ENCODE measurements at places on chromosomes 5 and 9.

GRCh38 chr5:57504357-57504756 lies 21.7 kb upstream of the ACTBL2 start:
- no peak for DNase-seq

DNA sequence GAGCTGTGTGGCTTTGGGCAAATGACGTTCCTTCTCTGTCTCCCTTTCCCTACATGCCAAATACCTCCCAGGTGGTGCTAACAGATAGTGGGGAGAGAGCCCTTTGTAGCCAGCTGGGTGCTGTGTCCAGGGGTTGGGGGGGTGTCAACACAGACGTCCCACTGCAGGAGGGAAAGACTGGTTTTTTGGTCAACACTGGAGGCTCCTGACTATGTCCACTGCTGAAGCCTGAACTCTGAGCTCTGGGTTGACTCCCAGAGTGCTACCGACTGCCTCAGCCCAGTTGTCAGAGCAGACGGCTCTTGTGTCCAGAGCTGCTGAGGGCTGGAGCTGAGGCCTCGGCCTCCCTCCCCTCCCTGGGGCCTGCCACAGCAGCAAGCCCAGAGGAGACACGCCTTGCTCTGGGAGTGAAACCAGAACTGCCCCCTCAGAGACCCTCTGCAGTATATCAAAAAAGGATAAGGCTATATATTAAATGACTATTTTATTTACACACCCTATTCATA lies 14.8 kb upstream of the SLC25A51 start:
- no peak for DNase-seq

GRCh38 chr5:98929710-98930298 lies 997 bp upstream of the CHD1 start:
- peak; percentile 9 for DNase-seq

- DNase-seq, result no peak
Observed at GRCh38 chr5:74643111-74643562, 2.6 kb upstream of the ENC1 start.

GRCh38 chr5:73303148-73304079 lies 130.4 kb downstream of the TMEM174 start:
- DNase-seq, result peak; percentile 25

DNA sequence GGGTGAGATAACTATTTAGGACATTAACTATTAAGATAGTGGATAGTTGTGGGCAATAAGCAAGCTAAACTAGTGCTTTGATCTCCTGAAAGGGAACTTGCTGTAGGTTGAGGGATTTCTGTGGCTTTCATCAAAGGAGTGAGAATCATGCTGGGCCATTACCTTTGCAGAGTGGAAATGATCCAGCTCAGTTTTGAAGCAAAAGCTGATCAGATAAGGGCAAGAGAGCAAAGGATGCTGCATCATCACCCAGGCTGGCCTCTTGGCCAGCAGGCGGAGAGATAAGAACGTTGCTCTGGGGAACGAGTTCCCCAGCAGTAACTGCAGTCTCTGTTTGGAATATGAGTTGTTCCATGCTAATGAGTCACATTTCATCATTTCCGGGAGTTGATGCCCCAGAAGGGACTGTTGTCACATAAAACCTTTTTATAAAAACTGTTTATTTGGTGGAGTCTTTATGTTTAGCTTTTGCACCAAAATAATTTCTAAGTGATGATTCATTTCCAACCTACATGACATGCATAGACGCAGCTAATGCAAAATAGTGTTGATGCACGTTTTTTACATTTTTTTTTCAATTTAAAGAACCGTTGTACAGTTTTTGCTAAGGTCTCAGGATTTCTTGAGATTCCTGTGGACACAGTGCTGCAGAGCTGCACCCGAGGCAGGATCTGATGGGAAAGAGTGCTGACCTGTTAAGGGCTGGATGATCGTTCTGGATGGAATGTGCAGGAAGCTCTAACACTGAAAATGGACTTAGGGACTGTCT lies 99.3 kb downstream of the ACTBL2 start:
- DNase-seq, result no peak

DNA sequence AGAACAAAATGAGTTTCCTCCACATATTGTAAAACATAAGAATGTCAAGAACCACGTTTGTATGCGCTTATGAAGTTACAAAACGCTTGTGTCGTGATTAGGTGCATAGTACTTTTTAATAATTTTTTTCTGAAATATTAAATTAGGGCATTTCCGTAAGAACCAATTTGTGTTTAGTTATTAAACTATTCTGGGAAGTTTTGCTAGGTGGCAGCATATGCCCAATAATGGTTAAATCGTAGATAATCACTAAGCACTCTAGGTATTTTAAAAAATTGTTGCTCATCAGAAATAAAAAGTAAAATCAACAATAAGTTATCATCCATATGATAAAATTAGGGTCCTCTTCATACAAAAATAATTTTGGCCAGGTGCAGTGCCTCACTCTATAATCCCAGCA lies 5.4 kb downstream of the SRFBP1 start:
- DNase-seq, result no peak

- DNase-seq, result no peak
Observed at GRCh38 chr5:53237876-53238275, 128.3 kb upstream of the MOCS2 start.

DNA sequence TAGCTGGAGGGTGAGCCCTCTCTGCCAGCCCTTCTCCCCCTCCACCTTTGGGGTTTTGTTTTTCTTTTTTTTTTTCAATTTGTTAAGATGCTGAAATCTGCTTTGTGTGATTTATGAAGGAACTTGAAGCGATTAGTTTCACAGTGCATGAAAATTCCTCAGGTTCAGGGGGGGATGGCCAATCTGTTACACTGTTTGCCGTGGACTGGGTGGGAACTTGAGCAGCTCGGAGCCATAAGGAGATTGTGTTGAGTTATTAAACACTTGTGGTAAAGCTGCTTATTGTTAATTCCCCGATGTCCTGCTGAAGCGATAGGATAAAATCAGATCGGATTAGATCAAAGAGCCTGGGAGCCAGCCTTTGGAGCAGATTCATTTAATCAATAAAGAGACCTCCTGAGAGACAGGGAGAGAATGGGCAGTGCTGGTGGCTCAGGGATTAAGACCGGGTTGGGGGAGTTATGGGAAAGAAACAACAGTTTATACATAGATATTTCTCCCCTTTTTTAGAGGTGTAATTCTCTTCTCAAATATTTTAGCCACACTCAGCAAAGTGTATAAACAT lies 105.8 kb upstream of the SPATA31D4 start:
- DNase-seq, result no peak

GRCh38 chr5:9207817-9208418 lies 338.0 kb downstream of the SEMA5A start:
- DNase-seq, result peak; percentile 70

DNA sequence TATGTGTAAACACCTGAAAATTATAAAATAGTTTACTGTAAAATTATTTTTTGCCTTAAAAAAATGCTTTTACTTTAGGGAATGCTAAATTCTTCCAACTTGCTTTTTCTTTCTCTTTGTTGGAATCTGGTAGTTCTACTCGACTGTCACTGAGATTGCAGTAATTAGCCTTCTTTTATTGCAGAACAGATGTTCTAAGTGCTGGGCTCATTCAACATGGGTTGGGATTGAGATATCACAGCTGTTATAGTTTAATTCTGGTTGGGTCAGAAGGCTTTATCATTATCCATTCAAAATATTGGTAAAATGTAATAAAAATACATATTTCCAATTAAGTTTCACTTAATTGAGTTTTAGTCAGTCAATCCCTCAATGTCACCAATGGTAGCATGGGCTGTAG lies 686.7 kb downstream of the CDH18 start:
- no peak for DNase-seq

- DNase-seq, result peak; percentile 44
Observed at GRCh38 chr9:136886610-136887597, 588 bp downstream of the TRAF2 start.

- DNase-seq, result peak; percentile 90
Observed at GRCh38 chr9:127931092-127931881, 710 bp upstream of the PIP5KL1 start.

DNA sequence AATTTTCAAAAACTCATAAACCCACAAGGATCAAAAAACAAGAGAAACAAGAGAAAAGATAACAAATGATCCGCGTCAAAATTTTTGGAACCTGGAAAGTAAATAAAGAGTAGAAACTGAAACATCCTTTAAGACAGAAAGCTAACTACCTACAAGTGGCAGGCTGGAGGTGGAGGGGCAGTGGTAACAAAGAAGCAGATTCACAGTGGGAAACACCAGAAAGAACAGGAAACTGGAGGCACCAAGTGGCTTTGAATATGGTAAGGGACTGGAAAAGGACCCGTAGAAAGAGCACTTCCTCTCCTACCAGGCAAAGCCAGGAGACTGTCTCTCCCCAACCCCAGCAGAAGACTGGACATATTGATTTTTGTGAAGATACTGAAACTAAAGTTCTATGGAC lies 100.6 kb upstream of the TARS1 start:
- no peak for DNase-seq

- DNase-seq, result no peak
Observed at GRCh38 chr5:53240661-53241060, 131.1 kb upstream of the MOCS2 start.

GRCh38 chr5:27594141-27594540 lies 555.8 kb upstream of the CDH9 start:
- DNase-seq, result peak; percentile 29

- DNase-seq, result no peak
Observed at GRCh38 chr5:62623271-62623670, 44.7 kb downstream of the LRRC70 start.

- no peak for DNase-seq
Observed at GRCh38 chr9:10232352-10232930, 380.4 kb downstream of the PTPRD start.

- DNase-seq, result no peak
Observed at GRCh38 chr5:1468247-1468612, 23.0 kb upstream of the SLC6A3 start.

- no peak for DNase-seq
Observed at GRCh38 chr5:165139721-165140120, 1634.3 kb downstream of the MAT2B start.

DNA sequence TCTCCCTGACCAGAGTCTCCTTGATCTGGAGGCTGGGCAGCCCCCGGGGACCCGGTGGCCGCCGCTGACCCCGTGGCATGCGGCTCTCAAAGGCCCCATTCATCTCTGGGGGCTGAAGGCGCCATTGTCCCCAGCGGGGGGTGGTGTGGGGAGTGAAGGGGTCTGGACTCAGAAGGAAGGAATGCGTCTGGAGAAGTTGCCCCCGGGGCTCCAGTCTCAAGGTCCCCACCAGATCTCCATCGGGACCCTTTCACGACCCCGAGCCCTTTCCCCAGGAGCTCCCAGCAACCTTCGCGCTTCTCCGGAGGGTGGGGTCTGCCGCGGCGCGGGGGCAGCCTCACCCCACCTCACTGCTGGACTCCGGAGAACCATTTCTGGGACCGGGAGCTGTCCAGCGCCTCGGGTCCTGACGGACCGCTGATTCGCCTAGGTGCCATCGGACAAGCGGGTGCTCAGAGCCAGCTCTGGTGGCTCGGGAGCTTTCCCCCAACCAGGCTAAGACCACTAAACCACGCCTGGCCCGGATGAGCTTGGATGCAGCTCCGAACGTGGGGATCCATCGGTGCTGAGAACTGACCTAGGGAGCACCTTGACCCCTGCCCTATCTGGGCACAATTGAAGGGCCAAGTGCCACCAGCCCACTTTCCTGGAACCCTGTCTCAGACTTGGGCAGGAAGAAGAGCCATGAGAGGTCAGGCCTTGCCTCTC lies 5.1 kb upstream of the PCDH1 start:
- DNase-seq, result no peak

- no peak for DNase-seq
Observed at GRCh38 chr5:39491210-39491609, 66.4 kb upstream of the DAB2 start.

DNA sequence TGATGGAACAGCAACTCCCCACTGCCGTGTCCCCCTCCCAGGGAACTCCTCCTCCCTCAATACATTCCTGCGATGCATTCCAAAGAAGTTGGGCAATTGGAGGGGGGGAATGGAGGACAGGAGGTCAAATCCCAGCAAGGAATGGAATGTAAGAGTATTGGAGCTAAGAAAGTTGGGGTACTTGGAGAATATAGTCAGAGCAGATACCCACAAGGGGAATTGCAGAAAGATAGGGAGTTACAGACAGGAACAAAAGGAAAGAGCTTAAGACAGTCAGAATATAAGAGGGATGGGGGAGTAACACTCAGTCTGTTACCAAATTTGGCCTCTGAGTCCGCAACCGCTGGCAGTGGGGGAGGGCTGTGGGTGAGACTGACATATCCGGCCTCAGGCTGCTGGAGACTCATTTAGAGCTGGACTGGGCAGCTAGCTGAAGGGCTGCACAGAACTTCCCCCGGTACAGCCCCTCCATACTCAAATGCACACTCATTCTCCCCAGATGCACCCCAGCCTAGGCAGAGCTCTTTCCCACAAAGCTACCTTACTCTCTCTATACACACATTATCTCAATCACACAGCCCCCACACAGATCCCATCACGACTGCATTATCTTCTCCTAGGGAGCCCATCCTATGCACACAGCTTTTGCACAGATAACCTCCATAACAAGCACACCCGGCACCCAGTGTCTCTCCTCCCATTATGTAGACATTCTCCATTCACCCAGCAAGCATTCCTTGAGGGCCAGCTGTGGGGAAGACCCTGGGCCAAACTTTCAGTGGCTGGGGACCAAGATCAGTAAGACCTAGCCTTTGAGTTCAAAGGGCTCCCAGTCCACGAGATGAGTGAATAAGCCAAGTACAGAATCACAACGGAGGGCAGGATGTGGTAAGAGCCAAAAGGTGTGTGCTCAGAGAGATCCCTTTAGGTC lies 3.7 kb downstream of the TLN1 start:
- DNase-seq, result no peak

GRCh38 chr5:140362875-140363630 lies 3.1 kb downstream of the SLC4A9 start:
- DNase-seq, result peak; percentile 11

GRCh38 chr5:138543730-138544104 lies 681 bp upstream of the ETF1 start:
- DNase-seq, result no peak

- no peak for DNase-seq
Observed at GRCh38 chr5:68822796-68823195, 271.0 kb upstream of the SLC30A5 start.

GRCh38 chr5:159894149-159894720 lies 22.0 kb upstream of the ADRA1B start:
- no peak for DNase-seq

- no peak for DNase-seq
Observed at GRCh38 chr9:134320126-134320867, 6.0 kb upstream of the RXRA start.

- peak; percentile 31 for DNase-seq
Observed at GRCh38 chr5:102753889-102754766, 977 bp upstream of the PAM start.

DNA sequence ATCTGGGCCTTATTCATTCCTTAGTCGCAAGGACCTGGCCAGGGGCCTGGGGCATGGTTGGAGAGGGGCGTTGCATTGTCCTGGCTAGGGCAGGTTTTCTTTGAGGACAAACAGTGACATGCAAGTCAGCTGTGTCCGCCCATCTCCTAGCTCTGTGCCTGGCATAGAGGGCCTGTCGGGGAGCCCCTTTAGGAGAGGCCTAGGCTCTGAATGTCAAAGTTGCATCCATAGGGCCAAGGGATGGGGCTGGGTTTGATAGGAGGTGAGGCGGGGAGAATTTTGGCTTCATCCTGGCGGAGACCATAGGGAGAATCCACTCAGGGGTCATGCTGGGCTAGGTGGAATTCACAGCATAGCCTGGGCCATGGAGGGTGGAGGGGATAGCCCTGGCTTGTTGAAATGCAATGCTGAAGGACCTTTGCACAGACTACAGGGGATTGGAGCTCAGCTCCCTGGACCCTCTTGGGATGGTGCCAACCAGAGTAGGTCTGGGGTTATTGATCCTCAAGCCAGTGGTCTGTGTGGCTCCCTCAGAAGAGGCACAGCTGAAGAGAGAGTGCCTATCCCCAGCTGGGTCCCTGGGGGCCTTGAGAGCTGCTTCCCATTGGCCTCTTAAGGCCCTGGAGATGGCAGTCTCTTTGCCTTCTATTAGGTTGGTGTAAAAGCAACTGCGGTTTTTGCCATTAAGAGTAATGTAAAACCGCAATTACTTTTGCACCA lies 104.0 kb downstream of the RGS3 start:
- no peak for DNase-seq

Measured in NCI-H510A treated with DMSO at 0.1 percent for 48 hours (cell line).